ENCODE measurements at places on chromosomes 6 and 20.

DNA sequence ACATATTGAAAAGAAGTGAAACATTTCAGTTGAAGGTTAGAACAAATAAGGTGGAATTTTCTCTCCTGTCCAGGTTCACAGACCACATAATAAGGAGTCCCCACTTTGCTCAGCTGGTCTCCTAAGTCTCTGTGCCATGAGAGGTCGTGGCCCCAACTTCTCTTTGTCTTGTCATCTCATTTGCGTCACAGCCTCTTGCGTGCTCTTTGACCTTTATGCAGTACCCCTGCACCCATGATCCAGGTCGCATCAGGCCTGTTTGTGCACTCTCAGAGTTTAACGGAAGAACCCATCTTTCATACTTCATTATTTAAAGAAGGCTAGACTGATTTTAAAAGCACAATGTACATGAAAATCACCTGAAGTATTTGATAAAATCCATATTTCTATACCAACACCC is 110.4 kb upstream of the BMP2 start:
- no peak for DNase-seq

GRCh38 chr6:158649289-158650143 is at the start of gene SYTL3:
SYTL3 (plus strand) TSS chr6:158650054; CDS start chr6:158663269, 13,215 bp downstream.
- no peak for DNase-seq

DNA sequence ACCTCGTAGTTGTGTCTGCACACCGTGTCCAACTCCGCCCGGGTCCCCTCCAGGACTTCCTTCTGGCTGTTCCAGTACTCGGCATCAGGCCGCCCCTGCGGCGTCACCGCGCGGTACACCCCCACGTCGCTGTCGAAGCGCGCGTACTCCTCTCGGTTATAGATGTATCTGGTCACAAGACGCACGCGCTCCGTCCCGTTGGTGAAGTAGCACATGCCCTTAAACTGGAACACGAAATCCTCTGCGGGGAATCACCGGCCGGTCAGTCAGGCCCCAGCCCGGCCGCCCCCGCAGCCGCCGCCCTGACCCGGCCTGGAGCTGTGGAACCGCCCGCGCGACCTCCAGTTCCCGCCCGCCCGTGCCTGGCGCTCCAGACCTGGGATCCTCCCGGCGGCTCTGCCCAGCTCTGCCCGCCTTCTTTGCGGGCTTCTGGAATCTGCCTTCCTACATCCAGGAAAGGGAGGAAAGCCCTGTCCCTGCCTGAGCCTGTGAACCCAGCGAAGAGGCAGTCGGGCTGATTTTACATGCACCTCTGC is 1.6 kb downstream of the HLA-DQB1 start:
- no peak for DNase-seq

- no peak for DNase-seq
Measured at GRCh38 chr6:80022803-80023202, 18.4 kb downstream of the TTK start.

DNA sequence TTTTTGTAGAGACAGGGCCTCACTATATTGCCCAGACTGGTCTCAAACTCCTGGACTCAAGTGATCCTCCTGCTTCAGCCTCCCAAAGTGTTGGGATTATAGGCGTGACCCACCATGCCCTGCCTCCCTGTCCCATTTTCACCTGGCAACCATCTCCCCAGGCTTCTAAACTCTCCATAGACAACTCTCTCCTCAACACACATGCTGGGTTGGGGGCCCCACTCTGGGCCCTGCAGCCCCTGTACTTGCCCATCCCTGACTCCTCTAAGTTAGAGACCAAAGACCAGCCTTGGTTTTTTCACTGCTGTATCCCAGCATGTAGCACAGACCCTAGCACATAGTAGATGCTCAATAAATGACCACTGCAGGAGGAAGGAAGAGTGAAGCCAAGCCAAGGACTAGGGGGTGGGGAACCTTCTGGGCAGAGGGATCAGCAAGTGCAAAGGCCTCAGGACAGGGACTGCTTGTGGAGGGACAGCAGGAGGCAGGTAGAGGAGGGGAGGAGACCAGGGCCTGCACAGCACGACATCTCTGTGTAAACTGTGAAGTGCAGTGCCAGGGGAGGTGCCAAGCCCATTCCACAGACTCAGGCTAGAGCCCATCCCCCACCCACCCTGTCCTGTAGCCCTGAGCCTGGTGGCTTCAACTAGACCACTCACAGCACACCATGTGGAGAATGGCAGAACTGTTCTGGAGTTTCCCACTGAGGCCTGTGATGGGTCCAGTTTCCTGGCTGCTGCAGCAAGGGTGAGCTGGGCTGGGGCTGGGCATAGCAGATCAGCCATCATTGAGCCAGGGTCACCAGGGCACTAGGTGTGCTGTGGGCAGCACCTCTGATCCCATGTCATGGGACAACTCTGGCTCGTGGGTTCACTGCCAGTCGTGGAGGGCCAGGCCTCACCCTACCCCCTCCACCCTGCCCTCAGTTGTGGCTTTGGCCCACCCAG is 3.4 kb upstream of the SRC start:
- DNase-seq = no peak

- no peak for DNase-seq
Measured at GRCh38 chr6:142942238-142942637, 2.7 kb downstream of the HIVEP2 start.

GRCh38 chr6:123888771-123889513 is 85.3 kb downstream of the NKAIN2 start:
- DNase-seq = no peak

DNA sequence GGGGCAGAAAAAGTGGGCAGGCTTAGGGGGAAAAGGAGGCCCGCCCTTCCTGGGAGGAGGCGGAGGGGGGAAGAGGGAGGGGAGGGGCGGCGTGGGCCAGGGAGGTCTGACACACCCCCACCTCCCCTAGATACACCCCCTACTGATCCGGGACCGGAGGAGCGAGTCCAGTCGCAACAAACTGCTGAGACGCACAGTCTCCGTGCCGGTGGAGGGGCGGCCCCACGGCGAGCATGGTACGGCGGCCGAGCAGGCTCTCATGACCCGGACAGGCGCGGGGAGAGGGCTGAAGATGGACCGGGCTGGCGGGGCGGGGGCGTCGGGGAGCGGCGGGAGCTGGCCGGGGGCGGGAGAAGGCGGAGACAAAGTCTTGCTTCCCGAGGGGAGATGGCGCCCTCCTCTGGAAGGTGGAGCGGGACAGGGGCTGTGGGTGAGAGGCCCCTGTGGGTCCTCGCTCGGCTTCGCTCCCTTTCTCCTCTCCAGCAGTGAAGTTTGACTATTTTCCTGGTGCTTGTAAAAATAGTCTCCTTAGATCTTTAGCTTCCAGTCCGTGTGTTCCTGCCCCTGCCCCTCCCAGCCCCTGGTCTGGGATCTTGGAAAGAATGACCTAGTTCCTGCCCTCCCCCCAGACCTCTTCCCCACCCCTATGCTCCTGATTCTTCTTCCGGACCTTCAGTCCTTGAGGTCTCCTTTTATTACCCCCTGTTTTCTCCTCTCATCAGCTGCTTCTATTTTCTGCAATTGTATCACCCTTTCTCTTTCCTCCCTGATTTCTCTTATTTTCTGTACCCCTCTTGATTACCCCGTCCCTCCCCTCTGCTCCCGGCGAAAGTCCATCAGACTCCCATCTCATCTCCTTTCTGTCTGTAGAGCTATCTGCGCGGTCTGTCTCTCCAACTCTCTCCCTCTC is 6.1 kb downstream of the SYNGAP1 start:
- no peak for DNase-seq

DNA sequence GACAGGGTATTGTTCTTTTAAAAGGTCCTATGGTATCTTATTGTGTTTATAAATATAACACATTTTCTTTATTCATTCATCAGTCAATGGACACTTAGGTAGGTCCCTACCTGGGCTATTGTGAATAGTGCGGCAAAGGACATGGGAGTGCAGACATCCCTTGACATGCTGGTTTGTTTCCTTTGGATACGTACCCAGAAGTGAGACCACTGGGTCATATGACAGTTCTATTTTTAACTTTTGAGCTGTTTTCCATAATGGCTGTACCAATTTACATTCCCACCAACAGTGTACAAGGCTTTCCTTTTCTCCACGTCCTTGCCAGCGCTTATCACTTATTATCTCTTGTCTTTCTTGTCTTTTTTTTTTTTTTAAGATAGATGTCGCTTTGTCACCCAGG is 627.5 kb downstream of the PRKN start:
- DNase-seq = no peak

DNA sequence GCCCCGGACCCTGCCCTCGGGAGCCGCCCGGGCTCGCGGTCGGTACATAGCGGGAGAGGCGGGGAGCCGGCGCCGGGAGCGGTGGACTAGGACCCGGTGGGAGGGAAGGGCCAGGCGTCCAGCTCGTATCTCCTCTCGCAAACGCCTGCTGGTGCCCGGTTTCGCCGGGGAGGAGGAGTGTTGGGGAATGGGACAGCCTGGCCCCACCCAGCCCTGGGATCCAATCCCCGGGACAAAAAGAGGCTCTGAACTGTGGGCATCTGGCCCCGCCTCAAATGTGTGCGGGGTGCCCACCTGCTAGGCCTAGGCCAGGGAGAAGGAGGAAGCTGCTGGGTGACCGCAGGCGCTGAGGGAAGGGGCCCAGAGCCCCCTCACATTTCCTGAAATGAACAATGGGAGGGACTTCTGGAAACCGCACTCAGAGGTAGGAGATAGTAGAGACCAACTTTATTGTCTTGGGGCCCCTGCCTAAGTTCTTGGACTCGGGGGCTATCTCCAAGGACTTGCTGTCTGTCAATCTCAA is at the start of gene KCNK17:
Gene KCNK17, minus strand, starts transcription at position 147 of the 523 bp plus-strand sequence. Its CDS starts 99 bp downstream, at position 48.
- DNase-seq = no peak

- DNase-seq = no peak
Measured at GRCh38 chr6:12911427-12911826, 194.9 kb downstream of the PHACTR1 start.

DNA sequence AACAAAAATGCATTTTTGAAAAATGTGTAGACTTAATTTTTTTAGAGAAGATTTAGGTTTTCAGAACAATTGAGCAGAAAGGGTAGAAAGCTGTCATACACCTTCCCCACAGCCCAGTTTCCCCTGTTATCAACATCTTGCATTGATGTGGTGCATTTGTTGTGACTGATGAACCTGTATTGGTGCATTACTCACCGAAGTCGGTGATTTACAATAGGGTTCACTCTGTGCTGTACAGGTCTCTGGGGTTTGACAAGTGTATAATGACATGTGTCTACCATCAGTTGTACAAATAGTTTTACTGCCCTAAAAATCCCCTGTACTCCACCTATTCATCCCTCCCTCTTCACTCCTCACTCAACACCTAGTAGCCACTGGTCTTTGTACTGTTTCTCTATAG is 23.8 kb upstream of the ADIG start:
- no peak for DNase-seq

GRCh38 chr20:23136893-23137745 is 51.0 kb upstream of the CD93 start:
- DNase-seq = no peak

GRCh38 chr6:164007881-164008280 is 593.4 kb downstream of the QKI start:
- DNase-seq = no peak

GRCh38 chr6:305371-306206 is 13.3 kb downstream of the DUSP22 start:
- DNase-seq = no peak

DNA sequence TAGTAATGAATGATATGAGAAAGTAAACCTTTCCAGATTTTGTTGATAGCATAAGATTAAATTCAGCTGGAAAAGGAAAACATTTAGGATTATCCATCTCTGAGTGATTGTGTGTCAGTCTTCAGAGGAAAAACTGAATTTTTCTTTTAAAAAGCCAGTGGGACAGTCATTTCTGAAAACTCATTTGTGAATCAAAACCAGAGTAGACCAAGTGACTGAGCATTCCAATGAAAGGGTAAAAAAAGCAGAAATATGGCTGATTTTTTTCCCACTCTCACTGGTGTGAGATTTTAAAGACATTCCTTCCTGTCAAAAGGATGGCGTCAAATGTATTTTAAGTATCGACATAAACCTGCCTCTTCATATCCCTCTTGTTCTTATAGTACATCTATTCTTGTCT is 214.0 kb downstream of the GMPR start:
- DNase-seq = no peak

- no peak for DNase-seq
Measured at GRCh38 chr6:5514353-5514752, 253.0 kb downstream of the FARS2 start.

DNA sequence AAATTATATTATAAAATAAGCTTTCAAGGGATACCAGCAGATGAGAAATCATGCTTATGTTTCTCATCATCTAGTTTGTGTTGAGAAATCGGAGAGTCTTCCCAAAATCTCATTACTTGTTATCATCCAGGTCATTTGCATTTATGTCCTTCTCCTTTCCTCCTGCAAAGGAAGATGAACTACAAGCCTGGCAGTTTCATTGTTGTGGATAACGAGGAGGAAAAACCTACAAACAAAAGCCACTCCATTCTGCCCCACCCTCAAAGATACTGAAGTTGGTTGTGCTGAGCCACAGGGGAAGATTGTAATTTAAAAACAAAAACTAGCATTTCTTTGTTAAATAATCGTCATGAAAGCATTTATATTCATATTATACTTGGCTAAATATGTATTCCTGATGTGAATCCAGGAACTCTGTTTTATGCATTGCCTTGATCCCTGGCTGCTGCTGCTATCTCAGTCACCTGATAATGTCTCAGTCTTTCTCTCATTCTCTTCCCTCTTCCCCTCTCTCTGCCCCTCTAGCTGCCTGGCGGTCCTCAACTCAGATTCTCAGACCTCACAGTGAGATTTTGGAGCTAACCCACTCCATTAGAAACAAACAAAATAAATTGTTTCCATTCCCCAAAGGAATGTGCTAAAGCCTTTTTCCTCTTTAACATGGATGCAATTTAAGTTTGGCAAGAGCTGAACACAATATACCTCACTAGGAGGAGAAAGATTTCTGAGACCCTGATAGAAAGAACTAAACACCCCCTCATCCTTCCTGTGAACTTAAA is 185.3 kb downstream of the ADAT2 start:
- DNase-seq = no peak

DNA sequence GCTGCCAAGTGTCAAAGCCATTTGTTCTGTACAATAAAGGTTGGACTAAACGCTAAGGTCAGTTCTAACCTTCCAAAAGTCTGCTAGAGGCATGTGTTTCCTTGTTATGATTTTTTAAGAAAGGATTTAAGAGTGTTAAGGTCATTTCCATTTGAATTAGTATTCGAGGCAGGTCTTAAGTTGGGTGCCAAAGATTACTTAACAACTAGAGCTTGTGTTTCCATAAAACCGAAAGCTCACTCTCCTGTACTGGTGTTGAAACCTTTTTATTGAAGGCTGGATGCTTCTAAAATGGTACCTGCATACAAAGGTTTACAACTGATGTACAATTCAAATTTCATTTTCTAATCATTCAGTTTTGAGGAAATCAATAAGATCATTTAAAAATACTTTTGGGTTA is 82.4 kb downstream of the RNF144B start:
- no peak for DNase-seq
